ENCODE measurements at places on chromosomes 16 and 17.

DNA sequence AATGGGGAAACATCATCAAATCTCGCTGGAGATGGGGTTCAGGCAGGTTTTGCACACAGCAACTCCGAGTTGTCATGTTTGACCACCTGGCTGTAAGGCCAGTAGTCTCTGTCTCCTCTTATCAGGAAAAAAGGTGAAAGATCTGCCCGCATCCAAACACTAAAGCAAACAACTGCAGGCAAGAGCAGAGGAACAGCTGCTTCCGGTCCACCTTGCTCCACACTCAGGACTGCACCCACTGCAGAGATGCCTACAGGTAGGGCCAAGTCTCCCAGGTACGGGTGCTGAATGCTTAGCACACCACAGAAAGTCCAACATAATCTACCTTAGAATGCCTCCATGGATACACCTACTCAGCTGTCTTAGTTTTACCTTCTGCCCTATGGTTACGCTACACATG lies 7.3 kb downstream of the TEX2 start:
- no peak for DNase-seq

DNA sequence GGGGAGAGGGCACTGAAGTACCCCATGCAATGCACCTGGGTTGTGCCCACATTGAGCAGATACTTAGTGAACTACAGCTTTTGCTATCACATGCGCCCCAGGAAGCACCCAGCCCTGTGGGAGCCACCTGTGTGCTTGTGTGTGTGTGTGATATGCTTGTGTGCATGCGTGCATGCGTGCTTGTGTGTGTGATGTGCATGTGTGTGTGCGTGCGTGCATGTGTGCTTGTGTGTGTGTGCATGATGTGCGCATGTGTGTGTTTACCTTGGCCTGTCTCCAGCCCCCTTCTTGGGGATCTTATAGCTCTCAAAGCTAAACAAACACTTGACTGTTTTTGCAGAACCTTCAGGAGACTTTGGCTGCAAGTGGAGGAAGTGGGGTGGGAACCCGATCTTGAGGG lies 841 bp downstream of the C16orf89 start:
- DNase-seq, result no peak

GRCh38 chr16:49586466-49587450 lies 213.2 kb downstream of the C16orf78 start:
- no peak for DNase-seq

- DNase-seq, result no peak
Measured at GRCh38 chr17:31318298-31318801, 3.1 kb downstream of the EVI2A start.

Measured in substantia nigra (tissue), 51 donors.